ENCODE measurements at places on chromosomes 1 and 21.

- no peak for DNase-seq
Measured at GRCh38 chr1:8189931-8190483, 127.9 kb upstream of the SLC45A1 start.

- DNase-seq, result no peak
Measured at GRCh38 chr1:151885479-151885878, 23.8 kb downstream of the THEM4 start.

DNA sequence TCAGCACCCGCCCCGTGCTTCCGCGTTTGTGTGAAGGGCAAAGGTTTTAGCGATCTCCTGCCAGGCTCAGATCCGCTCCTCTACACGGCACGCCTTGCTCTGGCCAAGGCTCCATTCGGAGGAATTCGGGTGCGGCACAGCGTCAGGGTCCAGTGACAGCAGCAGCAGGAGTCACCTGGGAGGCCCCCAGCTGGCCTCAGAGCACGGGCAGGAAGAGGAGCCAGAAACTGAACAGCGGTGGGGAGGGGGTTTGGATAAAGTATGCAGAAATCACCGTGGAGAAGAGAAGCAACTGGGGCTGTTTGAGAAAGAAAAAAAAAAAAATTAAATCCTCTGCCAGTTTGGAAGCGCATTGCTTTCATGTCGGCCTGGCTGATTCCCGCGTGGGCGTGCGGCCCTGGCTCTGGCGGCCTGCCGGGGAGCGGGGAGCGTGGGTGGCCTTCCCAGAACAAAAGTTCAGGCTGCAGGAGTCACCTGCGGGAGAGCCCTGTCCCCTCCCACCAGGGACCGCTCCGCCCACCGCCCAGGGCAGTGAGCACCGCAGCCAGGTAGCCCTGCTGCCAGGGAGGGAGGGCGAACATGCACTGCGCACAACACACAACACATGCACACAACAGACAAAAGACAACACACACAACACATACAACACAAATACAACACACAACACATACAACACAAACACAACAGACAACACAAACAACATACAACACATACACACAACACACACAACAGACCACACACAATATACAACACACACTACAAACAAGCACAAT is 107.6 kb downstream of the ETS2 start:
- peak; percentile 82 for DNase-seq

DNA sequence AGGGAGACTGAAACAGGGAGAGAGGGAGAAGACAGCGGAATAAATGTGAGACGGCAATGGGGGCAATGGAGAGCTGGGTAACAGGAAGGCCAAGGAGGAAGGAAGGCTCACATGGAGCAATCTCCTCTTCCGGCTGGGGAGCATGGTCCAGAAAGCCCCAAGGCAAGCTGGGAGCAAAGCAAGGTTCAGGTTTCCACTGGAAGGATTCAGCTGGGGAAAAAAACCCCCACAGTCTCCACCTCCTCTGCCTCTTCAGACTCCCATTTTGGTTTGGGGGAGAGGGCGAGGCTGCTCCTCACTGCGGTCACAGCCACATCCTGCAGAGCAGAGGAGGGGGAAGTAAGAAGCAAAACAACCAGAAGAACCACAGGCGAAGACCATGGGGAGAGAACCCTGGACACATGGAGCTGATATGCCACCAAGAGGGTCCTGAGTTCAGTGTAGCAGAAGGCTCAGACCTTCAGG is 650 bp downstream of the TNFAIP8L2 start:
- no peak for DNase-seq

DNA sequence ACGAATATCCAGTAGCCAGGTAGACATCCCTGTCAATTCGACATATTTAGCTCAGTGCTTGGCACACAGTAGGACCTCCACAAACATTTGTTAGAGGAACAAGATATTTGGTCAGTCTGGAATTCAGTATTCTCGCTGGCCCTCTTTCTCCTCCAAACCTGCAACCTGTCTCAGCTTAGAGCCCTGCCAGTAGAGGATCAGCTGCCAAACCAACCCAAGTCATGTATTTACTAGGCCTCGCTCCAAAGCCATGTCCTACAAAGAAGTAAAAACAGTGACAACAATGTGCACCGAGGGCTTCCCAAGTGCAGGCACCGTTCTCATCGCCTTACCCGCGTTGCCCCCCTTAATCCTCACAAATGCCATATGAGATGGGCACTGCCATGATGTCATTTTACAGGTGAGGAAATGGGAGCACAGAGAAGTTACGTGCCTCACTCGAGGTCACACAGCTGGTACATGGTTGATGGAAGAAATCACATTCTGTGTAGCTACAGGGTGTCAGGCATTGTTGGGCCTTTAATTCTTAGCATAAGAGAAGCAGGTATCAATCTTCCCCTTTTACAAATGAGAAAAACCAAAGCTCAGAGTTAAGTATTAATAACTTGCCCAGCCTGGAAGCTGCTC is 26.0 kb upstream of the CDCA8 start:
- no peak for DNase-seq

GRCh38 chr1:112735752-112736151 is 20.6 kb upstream of the PPM1J start:
- no peak for DNase-seq

- DNase-seq, result no peak
Measured at GRCh38 chr21:36883532-36884486, 82.7 kb downstream of the HLCS start.

- no peak for DNase-seq
Measured at GRCh38 chr1:221794079-221794670, 52.3 kb upstream of the DUSP10 start.

- DNase-seq, result no peak
Measured at GRCh38 chr1:41864471-41865040, 54.2 kb downstream of the HIVEP3 start.

DNA sequence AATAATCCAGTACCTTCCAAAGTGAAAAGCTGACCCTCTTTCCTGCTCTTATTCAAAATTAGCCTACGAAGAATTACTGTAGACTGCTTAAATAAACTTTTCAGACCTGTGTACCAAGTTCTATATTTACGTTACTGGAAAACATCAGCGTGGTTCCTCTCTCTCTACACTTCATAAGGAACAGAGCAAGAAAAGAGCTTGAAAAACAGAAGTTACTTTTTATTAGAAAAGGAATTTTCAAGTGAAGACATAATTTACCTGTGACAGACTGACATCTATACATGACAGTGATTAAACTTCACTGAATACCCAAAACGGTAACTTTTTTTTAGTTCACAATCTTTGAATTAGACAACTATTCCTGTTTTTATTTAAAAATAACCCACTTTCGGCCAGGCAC is 2.7 kb downstream of the ENAH start:
- no peak for DNase-seq

DNA sequence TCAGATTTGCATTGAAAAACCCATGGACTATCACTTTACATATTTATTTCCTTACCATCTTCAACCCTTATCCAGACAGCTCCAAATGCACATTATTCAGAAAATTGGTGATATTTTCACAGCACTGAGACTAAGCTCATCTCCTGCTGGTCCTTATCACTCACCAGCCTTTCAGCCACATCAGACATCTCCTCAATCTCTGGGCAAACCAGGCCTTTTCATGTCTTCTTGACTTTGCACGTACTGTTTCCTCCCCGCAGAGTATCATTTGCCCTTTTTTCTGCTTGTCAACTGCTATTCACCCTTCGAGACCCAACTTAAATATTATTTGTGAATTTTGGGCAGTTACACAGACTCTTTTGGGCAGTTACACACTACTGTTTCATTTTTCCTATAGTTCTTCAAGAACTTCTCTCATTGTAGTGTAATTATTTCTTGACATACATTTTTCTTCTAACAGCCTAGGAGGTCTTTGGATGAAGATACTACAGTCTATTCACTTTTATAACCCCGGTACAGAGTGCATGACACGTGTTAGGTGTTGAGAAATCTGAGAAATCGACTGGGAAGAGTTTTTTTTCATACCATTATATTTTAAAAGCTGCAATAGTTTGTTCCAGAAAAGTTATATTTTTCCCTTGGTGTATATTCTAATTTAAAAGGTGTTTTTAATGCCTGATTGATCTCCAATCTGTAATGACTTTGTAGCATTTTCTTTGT is 98.0 kb downstream of the FGGY start:
- DNase-seq, result no peak

GRCh38 chr21:45819478-45820170 is 161.9 kb upstream of the COL6A1 start:
- DNase-seq, result no peak

- DNase-seq, result peak; percentile 64
Measured at GRCh38 chr1:220787069-220787619, 431 bp downstream of the MTARC1 start.

DNA sequence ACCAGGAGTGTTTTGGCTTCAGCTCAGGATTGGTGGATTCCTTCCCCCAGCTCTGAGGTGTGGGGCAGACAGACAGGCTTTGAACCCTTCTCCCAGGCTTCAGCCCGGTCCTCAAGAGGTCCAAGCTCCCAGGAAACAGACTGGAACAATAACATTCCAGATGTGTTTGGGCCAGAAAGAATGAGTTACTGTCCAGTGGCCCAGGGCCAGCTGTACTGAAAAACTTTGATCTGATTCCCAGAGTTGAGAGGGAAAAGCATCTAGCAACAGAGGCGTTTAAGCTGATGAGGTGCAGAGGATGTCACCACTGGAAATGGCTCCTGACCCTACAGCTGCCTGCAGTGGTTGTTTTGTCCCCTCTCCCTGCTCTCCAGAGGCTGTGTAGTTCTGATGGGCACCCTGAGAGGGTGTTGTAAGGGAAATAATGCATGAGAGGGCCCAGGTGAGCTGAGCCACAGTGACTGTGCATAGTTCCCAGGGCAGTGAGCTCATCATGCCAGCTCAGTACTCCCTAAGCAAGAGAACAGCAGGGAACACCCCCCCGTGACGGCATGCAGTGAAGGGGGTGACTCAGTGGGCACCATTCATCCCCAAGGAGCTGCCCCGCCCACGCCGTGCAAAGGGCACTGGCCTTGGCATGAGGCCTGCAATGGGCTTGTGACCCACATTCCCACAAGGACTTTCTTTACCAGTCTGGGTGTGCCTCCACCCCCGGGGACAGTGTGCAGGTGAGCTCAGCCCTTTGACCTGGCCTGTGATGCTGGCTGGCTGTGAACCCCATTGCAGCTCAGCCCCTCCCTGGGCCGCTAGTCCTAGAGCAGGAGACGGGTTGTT is 13.8 kb upstream of the SFN start:
- no peak for DNase-seq

DNA sequence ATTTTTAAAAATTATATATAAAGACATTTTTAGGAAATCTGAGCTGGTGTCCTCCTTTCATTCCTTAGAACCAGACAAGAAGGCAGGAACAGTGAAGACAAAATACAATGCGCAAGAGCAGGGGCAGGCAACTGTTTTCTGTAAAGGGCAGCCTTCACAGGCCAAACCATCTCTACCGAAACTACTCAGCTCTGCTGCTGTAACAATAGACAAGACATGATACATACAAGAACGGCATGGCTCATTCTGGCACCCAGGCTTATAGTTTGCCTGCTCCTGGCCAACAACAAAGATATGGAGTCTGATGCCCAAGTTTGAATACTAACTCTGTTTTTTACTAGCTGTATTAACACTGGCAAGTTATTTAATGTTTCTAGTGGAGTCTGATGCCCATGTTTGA is 232.0 kb downstream of the SMYD3 start:
- no peak for DNase-seq

DNA sequence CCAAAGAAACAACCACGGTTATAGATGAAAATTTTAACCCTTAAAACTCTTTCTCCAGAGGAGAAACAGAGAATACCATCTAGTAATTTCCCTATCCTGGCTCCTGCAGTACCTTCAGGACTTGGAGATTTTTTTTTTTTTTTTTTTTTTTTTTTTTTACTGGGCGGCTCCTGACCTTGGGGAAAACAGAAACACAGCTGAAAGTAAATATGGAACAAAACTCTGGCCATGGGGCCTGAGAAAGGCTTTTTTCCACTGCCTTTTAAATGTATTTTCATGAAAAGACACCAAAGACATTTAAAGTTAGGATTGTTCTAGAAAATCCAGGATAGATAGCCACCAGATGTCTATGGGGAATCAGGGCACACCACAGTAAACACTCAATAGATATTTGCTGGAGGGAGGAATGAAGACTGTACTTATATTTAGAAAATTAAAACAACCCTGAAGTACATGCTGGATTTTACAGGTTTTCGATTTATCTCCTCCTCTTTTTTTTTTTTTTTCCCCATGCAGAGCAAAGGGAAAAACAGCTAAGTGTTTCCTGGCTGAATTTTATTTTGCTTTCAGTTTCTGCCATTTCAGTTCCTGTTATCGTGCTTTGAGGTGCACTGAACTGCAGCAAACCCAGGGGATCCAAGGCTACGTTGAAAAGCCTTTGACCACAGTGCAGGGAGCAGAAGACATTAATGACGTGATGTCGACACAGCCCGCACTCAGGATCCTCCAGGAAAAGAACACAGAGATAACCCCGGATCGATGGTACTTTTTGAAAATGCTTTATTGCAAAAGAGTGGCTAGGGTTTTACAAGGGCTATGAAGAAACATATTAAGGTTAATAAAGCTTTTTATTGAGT is 35.7 kb upstream of the CNN3 start:
- DNase-seq, result no peak

- no peak for DNase-seq
Measured at GRCh38 chr21:44304877-44305293, 5.0 kb downstream of the PFKL start.

- DNase-seq, result no peak
Measured at GRCh38 chr1:26468911-26469310, 3.3 kb upstream of the HMGN2 start.

DNA sequence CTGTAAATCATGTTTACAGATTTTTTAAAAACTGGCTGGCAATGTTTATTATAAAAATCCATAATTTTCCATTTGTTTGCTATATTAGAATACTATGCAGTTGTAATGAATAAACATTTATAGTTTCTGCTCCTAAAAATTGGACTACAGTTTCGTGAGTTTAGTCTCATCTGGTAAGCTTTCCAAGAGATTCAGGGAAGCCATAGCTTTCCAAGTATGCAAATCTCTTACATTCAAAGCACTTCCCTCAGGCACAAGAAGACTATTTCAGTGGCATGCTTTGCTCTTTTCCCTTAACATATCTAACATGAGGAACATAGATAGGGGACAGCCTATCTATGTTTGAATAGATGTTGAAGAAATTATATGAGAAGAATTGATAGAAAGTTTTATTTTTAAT is 77.2 kb downstream of the ADGRL2 start:
- no peak for DNase-seq

- no peak for DNase-seq
Measured at GRCh38 chr1:57278558-57278957, 145.3 kb downstream of the DAB1 start.

DNA sequence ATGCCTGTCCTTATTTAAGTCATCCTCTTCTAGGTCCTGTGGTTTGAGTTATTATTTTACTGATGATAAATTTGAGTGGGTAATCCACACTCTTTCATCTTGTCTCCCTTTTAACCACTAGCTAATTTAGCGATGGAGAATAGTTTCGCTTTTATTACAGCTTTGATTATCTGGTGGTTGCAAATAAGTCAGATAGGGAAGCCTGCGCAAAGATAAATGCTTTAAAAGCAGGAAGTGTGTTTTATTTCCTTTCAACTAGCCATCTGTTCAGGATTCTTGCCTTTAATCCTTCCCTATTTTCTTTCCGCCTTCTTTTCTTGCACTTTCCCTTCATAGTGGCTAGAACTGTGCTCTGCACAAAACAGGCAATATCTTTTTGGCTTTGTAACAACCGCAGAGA is 129.0 kb downstream of the TGFB2 start:
- DNase-seq, result no peak

- DNase-seq, result no peak
Measured at GRCh38 chr21:16437586-16437985, 707.8 kb downstream of the USP25 start.

All from NCI-H774 (cell line).